ENCODE measurements at places on chromosomes 3 and 15.
A peak's percentile ranks its signal among the peaks of the same experiment; 100 is the strongest.

- DNase-seq, result no peak
Observed at GRCh38 chr3:151955356-151955755, 81.9 kb downstream of the SUCNR1 start.

DNA sequence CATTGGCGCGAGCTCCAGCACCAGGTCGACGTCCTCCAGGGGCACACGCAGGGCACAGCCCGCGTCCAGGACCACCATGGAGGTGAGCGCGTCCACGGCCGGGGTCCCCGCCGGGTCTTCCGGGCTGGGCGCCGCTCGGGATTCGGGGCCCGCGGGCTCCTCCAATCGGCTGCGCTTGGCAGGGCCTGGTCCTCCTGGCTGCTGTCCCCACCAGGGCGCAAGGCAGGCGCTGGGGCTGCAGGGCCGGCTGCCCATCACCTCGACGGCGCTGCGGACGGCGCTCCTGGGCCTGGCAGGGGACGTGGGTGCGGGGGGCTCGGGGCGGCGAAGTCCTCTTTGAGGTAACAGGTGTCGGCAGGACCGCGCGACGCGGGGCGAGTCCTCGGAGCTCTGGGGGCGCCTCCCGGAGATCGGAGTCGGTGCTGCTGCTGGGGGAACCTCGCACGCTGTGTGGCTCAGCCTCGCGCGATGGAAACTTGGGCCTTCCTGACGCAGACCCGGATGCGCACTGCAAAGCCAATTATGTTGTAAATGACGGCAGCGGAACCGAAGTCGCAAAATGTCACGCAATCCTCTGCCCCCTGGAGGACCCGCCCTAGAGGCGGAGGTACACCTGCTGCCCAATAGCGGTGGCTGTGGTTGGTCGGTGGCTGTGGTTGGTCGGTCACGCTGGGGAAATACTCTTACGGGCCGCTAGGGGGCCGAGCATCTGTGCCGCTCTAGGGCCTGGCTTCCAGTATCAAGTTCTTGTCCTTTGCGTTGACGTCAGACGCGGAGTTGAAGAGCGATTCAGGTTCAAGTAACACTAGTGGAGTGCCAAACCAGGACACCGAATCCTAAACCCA is at the start of gene PRR23C:
Gene PRR23C (minus strand): TSS at position 527 of the 845 bp plus-strand sequence. CDS start 272 bp downstream, at position 255.
- no peak for DNase-seq

- no peak for DNase-seq
Observed at GRCh38 chr3:171384101-171384891, 75.9 kb downstream of the TNIK start.

DNA sequence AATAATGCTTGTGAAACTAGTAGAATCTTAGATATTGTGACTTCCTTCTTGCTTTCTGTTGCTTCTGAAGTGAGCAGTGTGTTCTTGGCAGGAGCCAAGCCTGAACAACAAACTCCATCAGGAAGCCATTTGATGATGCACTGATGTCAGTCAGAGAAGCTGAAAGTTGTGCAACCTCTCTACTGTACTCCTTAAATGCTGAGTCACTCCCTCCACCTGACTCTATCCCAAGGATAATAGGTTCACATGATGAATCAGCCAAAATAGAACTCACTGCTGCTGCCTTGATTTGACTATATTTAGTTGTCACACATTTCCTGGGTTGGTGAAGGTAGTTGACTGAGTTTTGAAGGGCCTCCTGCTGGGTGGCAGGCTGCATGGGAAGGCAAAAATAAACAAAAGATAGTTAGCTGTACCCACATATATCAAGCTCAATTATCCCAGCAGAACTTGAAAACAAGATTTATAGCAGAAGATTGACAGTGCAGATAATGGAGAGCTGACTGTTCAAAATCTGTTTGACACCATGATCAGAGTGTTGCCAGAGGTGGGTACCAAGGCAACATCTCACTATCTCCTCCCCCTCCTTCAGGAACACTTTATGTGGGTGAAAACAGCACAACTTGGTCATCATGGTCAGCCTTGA is 328.4 kb upstream of the DPH6 start:
- DNase-seq, result no peak

GRCh38 chr3:35528728-35529127 is 110.6 kb upstream of the ARPP21 start:
- DNase-seq, result no peak

DNA sequence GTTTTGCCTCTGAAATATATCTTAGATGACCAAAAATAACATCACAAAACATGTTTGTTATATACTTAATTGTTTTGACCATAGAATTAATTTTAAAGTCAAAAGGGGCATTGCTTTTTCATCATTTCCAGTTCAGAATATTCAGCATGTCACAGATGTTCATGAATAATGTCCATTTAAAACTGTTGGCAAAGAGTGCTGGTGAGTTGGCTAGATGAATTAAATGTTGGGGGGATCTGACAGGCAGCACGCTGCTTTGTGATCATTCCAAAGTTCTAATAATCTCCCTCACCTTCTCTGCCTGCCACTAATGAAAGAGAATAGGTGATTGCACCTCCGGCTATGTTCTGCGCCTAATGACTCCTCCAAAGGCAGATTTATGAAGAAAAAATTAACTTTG is 139.2 kb upstream of the MLF1 start:
- no peak for DNase-seq

DNA sequence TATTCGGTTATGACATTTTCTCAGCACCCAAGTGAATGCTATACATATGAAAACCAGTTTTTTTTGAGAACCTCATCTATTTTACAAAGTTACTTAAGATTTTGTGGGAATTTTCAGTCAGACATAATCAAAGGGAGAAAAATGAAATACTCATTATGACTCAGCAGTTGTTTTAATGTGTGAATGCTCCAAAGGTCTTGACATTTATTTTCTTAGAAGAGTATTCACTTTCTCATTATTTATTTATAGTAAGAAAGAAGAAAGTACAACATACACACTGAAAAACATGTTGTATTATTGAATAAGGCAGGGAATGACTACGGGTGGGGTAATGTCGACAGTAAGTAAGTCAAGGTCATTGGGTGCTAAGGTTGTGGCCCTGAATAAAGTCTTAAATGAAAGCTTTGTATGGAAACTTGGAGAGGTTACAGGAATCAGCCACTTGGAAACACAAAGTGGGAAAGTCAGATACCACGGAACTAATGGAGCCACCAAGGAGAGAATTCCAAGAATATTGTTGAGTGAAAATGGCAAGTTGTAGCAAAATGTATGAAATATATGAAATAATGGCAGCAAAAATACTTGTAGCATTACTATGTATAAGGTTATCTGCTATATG is 844.5 kb downstream of the TBL1XR1 start:
- no peak for DNase-seq

DNA sequence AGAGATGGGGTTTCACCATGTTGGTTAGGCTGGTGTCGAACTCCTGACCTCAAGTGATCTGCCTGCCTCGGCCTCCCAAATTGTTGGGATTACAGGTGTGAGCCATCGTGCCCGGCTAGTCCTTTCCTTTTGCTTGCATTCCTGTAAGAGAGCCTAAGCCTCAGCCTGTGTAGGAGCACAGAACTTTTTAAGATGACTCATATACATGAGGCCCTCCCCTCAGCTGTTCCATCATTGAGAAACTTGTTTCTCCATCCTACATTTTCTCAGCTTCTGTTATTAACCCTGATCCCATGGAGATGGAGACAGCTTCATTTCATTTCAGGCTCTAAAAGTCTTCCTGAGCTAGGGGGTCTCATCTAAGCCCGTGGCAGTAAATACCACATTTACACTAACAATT is 123.3 kb downstream of the PLOD2 start:
- no peak for DNase-seq

GRCh38 chr3:25849091-25849490 is 59.2 kb downstream of the OXSM start:
- no peak for DNase-seq

- no peak for DNase-seq
Observed at GRCh38 chr3:76735152-76735551, 304.7 kb upstream of the ROBO2 start.

- DNase-seq, result no peak
Observed at GRCh38 chr3:178120367-178120766, 415.9 kb upstream of the KCNMB2 start.

GRCh38 chr15:98530570-98530969 is 117.8 kb upstream of the IGF1R start:
- DNase-seq, result no peak

DNA sequence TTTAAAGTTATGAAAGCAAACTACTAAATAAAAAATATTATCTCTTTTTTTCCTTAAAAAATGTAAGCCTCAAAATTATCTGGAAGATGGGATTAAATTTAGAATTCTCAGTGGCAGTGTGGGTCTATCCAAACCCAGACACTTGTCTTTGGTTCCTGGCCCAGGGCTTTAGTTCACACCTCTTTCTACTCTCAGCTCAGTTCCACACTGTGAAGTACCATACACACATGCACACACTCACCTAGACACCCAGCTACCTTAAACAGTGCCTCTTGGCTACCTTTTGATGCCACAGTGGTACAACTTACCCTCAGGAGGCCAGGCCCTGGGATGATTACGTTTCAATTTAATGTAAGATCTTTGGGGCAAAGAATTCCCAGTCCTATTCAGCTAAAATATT is 51.0 kb upstream of the TSC22D2 start:
- DNase-seq, result no peak

GRCh38 chr15:33198541-33198940 is 4.0 kb upstream of the FMN1 start:
- DNase-seq, result no peak

- DNase-seq, result peak; percentile 42
Observed at GRCh38 chr3:132343018-132343612, 25.9 kb downstream of the ACP3 start.

DNA sequence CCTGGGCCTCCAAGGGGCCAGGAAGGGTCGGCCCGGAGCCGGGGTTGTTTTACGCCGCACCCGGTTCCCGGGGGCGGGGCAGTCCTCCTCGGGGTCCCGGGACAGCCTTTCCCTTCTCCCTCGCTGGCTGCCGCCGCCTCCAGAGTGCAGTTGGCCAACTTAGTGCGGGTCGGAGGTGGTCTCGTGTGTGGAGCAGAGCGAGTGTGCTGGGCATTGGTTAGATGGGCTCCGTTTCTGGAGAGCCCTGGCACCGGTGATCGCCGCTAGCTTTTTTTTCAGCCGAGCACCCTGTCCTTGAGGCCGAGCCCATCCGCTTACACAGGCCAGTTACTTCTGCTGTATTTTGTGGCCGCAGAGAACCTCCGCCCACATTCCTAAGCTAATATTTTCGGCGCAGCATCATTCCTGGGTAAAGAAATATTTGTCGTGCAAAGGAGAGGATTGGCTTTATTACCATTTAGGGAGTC is 585 bp downstream of the KIF23 start:
- peak; percentile 48 for DNase-seq

GRCh38 chr15:64216730-64217428 is 54.1 kb upstream of the PPIB start:
- DNase-seq, result no peak

- no peak for DNase-seq
Observed at GRCh38 chr15:100253640-100254039, 88.1 kb downstream of the ADAMTS17 start.

Measured in activated naive CD4-positive, alpha-beta T cell treated with anti-CD3 and anti-CD28 coated beads, Interleukin-2, amount 10 ng/mL, durations not matched to agents 7 days and 5 days (primary cell).